Cortex of kidney (tissue), 1 donor: ENCODE measurements at places on chromosomes 13 and 19.

- no peak for DNase-seq
These were observed 5.1 kb downstream of the NOTCH3 start for GRCh38 chr19:15195371-15196334.

DNA sequence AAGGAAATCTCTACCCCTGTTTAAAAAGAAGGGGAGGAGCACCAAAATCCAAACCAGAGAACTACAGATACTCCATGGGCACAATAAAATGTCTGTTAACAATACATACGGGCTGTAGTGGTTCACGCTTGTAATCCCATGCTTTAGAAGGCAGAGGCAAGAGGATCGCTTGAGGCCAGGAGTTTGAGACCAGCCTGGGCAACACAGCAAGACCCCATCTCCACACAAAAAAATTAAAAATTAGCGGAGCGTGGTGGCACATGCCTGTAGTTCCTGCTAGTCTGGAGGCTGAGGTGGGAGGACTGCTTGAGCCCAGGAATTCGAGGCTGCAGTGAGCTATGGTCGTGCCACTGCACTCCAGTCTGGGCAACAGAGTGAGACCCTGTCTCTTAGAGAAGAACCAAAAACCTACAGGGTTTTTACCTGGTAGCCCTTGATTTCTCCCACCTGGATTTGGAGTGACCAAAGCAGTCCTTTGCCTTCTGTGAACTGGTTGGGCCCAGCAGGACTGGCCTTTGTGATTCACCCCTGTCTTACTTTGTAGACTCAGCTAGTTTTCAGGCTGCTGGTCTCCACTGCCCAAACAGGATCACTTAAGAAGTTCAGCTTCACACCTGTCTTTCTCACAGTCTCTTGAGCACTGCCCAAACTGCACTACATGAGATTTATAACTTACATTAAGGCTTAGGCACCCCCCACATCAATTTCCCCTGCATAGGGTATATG is 38.7 kb upstream of the FLT1 start:
- no peak for DNase-seq

DNA sequence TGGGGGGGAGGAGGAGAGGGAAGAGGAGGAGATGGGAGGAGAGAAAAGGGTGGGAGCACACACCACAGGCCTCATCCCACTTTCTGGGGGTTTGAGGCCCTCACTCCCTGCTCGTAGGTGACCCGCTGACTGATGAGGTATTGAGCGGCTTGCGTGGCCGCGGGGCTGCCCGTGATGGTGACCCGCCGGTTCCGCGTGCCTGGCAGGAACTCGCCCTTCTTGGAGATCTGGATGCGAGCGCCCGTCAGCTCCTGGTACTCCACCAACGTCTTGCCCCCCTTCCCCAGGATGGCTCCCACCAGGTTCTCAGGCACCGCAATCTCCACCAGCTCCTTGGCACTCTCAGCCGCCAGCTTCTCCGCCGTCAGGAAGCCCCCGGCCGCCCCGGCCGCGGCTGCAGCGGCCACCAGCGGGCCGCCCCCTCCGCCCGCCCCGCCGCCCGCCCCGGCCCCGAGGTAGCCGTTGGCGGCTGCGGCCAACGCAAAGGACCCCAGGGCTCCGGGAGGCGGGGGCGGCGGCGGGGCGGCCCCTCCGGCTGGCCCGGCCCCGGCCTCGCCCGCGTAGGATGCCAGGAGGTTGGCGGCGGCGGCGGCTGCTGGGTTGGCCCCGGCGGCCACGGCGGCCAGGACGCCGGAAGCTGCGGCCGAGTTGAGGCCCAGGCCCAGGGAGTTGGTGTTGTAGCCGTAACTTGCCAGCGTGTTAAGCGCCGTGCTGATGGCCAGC is 25.4 kb upstream of the NANOS2 start:
- no peak for DNase-seq

DNA sequence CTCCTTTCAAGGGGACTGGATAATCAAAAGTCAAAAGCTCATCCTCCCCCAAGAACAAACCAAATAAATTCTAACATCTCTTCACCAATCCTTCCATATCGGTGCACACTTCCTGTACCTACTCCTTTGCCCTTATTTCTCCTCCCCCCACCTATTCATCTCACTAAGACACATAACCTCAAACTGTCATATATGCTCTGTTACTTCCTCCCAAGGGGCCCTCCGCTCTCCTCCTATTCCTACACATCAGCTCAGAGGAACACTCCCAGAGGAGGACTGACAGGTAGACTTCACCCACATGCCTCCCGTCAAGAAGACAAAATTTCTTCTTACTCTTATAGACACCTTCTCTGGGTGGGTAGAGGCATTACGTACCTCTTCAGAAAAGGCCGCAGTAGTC is 48.1 kb downstream of the ZNF93 start:
- DNase-seq, result no peak

- DNase-seq, result no peak
These were observed 1.8 kb upstream of the RUBCNL start for GRCh38 chr13:46388846-46389245.

GRCh38 chr13:28631801-28632200 is 27.1 kb upstream of the POMP start:
- no peak for DNase-seq

DNA sequence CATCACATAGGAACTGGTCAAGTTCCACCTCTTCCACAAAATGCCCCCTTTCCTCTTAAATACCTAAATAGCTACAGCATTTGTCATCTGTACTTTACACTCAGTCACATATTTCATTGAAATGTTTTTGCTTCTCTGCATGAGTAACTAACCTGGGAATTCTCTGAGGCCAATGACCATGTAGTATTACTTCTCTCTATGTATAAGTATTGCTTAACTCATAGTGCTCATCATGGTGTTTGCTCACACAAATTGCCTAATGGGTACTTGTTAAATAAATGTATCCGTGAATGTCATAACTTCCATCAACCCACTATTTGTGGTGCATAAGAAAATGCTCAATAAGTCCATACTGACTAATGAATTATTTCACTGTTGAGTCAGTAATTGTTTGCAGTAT is 115.5 kb downstream of the FGF14 start:
- DNase-seq, result no peak

DNA sequence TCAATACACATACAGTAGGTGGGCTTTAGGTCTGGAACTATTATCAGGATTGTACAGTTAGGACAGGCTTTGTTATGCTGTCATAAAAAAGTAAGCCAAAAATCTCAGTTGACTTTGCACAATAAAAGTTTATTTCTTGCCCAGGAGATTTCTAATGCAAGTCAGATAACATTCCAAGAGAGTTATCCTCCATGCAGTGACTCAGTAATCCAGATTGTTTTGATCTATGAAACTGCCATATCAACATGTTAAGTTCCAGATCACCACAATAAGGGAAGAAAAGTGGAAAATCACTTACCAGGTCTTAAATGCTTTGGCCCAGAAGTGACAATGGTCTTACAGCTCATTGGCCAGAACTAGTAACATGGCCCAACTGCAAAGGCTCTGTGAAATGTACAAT is 636.2 kb upstream of the KLF12 start:
- DNase-seq, result no peak

GRCh38 chr13:99636306-99636705 is 135.0 kb downstream of the TM9SF2 start:
- no peak for DNase-seq

- DNase-seq, result no peak
These were observed 3.4 kb downstream of the PEAK3 start for GRCh38 chr19:2278459-2279158.

DNA sequence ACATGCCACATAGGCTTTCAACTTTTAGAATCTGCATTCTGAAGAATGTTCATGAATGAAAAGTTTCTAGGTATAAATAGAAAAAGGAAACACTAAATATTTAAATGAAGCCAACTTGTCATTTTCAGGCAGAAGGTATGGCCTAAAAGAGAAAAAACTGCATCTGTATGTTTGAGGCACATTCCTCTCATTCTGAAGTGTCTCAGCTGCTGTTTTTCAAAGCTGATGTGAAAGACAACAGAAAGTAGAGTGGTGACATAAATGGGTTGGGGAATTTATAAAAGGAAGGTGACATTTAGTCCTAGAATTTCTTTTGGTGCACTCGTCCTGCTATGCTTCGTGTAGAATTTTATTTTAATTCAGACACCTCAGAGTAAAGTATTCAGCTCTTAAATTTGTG is 539.6 kb upstream of the SLITRK5 start:
- DNase-seq, result no peak

DNA sequence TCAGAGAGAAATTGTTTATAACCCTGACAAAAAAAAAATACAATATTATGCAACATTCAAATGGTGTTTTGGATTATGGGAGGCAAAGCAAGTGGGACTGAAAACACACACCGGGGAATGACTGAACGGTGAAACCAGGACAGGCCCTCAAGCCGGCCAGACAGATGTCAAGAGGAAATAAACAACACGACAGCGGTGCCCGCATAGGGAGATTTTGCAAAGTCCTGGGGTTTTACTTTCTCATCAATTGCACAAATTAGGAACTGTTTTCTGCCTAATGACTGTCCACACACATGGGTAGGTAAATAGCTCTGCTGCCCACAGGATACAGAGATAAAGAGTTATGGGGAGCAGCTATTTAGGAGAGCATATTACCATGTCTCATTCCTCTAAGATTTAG is 134.5 kb downstream of the IRS2 start:
- no peak for DNase-seq

DNA sequence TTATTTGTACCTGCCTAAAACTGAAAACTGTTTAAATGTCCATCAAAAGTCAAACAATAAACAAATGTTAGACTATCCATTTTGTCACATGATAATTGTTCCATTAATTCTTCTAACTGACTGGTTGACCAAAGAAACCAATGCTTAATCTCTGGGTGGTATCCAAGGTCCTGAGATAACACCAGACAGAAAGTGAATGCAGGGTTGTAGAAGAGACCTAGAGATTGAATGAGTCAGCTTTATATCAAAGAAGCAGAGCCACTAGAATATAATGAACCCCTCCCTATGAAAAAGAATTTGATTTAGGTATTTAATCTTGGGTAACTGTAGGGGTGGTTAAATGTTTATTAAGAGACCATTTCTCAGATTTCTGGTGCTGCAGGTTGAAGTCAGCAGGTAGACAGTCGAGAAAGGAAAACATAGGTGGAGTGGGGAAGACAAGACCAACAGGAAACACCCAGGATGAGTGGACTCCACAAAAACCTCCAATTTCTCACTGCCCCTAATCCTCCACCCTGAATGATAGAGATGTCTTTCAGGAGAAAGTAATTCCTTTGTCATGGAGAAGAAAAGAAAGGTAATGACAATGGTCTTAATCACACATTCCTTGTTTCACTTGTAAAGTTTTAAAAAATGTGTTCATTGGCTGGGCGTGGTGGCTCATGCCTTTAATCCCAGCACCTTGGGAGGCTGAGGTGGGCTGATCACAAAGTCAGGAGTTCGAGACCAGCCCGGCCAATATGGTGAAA is 536.4 kb downstream of the IRS2 start:
- no peak for DNase-seq

DNA sequence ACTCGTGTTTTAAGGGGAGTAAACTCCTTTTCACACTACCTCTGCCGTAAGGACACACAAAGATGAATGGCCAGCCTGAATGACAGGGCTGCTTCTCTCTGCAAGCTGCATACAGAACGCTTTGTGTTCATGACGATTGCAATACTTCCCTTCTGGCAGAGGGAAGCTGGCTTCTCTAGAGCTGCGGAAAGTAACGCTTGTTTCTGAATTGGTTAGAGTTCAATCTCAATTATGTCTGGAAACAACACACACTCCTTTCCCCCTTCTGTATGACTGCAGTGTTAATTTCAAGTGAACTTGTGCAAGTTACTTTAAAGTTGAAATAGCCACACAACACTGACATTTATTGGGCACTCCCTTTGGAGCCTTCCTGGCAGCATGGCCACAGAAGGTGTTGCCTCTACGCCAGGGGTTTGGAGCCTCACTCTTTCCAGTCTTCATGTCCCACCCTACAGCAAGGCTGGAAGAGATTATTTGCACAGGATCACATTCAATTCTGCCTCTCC is 242.6 kb downstream of the NDFIP2 start:
- DNase-seq, result no peak

DNA sequence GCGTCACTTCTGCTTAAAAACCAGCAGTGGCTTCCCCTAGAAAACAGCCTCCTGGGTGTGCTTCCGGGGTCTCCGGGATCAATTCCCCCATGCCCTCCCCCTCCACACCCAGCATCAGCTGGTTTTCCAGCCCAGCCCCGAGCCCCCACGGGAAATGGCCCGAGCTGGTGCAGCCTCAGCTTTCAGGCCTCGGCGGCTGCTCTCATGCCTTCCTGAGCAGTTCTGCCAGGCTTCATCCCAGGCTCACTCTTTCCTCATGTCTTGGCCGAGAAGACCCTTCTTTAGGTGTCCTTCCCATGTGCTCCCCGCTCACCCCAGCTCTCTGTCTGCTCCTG is 103.1 kb upstream of the RNF113B start:
- DNase-seq, result no peak

GRCh38 chr13:30107521-30108136 is 199.7 kb downstream of the KATNAL1 start:
- no peak for DNase-seq

DNA sequence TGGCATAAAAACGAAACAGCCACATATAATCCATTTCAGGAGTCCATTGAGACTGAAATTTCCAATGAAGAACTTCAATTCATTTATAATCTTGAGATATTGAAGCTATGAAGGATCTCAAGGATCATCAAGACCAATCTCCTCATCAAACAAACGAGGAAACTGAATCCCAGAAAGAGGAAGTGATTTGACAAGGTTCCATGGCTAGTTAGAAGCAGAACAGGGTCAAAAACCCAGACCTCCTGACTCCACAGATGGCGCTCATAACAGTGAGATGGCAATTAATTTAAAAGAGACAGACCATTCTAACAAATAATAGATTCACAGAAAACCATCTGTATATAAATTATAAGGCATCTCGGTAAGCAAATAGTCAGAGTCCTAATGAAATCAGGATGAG is 229.7 kb downstream of the KCTD12 start:
- no peak for DNase-seq

DNA sequence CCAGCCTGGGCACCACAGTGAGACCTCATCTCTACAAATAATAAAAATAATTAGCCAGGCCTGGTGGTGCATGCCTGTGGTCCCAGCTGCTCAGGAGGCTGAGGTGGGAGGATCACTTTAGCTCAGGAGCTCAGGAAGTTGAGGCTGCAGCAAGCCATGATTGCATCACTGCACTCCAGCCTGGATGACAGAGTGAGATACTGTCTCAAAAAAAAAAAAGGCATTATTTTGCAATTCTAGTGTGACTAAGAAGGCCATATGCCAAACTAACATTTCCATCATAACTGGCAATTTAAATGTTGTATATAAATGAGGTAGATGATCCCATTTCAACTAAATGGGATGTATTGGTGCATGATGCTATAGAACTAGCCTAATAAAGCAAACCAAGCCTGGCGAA is 632.8 kb upstream of the KLF12 start:
- no peak for DNase-seq

GRCh38 chr13:23349161-23349897 is 84.2 kb downstream of the SACS start:
- DNase-seq, result no peak

GRCh38 chr13:30718661-30719524 is 16.4 kb upstream of the ALOX5AP start:
- no peak for DNase-seq

- DNase-seq, result no peak
These were observed 17.4 kb upstream of the IRS2 start for GRCh38 chr13:109803825-109804224.
